Panc1 (cell line): ENCODE measurements at places on chromosomes 4 and X.

- no peaks in the 10 kb centered on the region for H3K27me3 ChIP-seq
- H3K4me1 ChIP-seq, result no peaks in the 10 kb centered on the region
- no peak overlapping the region for H3K4me3 ChIP-seq
- DNase-seq, result no peak
Measured at GRCh38 chrX:10243106-10243505, 86.3 kb downstream of the CLCN4 start.

GRCh38 chr4:84419201-84419600 is 79.9 kb downstream of the NKX6-1 start:
- H3K36me3 ChIP-seq, result no peaks in the 10 kb centered on the region
- DNase-seq, result no peak
- no peaks in the 10 kb centered on the region for H3K4me1 ChIP-seq
- no peaks in the 10 kb centered on the region for H3K27me3 ChIP-seq
- no peak overlapping the region for H3K4me3 ChIP-seq

DNA sequence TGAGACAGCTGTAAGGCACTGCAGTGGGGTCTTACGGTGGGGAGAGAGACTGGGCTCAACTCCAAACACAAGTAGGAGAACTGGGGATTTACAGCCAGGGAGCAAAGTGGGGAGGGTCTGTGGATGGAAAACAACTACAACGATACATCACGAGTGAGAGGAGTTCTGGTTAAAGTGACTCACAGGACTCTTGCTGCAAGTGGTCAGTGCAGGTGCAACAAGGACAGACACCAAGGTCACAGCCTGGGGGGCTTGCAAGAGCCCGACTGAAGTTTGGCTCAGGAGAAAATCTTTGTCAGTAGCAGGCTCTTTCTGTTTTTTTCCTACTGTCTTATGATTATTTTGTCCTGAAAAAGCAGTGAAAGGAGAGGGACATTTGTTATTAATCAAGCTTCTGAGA is 10.1 kb upstream of the FAT1 start:
- no peaks in the 10 kb centered on the region for H3K36me3 ChIP-seq
- H3K4me3 ChIP-seq, result no peak overlapping the region
- H3K4me1 ChIP-seq, result peaks cover 15% of the 10 kb centered on the region
- H3K27ac ChIP-seq, result peak overlapping the region; percentile 51; the same call in 1 of the 2 replicates
- DNase-seq, result no peak

- H3K4me1 ChIP-seq, result no peaks in the 10 kb centered on the region
- H3K27ac ChIP-seq, result no peak overlapping the region
- no peaks in the 10 kb centered on the region for H3K27me3 ChIP-seq
- no peak overlapping the region for H3K4me3 ChIP-seq
Measured at GRCh38 chr4:75800972-75801371, 76.6 kb downstream of the USO1 start.

GRCh38 chrX:77070202-77070918 is 376.8 kb upstream of the FGF16 start:
- no peaks in the 10 kb centered on the region for H3K27me3 ChIP-seq
- H3K4me3 ChIP-seq, result no peak overlapping the region
- no peak overlapping the region for H3K27ac ChIP-seq
- no peaks in the 10 kb centered on the region for H3K4me1 ChIP-seq

DNA sequence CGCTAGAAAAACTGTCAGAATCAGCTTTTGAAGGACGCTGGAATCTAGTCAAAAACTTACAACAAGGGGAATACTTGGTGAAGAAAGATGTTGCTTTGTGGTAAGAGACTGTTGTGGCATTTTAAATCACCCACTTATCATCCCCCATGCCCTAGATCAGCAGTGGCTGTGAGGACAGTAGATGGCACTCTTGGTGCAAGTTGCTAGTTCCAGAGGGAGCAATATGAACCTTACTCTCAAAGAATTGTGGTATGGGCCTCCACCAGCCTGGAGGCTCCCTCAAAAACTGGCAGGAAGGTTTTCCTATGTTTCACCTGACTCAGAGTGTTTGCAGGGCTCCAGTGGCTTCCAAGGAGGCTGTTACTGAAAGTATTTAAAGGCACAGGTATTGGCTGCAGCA is 37.7 kb upstream of the SLC16A2 start:
- H3K27ac ChIP-seq, result peak overlapping the region; percentile 31; the same call in 1 of the 2 replicates
- no peaks in the 10 kb centered on the region for H3K36me3 ChIP-seq
- no peak for DNase-seq
- peaks cover 9% of the 10 kb centered on the region for H3K4me1 ChIP-seq

DNA sequence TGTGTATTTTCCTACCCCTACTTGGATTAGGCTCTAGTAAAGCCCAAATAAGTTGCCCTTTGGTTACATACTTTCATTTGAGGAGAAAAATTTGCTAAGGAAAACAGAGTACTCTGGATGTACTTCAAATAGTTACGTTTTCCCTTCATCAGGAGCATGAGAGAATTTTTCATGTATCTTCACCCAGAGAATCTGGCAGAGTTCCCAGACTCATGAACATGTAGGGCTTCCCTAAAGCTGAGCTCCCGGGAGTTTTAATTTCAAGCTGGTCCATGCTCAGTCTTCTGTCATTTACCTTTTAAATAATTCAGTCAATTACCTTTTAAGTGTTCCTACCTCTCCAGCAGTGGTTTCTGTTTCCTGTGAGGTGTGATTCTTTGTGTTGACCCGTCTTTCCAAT is 367.5 kb upstream of the GRID2 start:
- no peak overlapping the region for H3K4me3 ChIP-seq
- no peak overlapping the region for H3K27ac ChIP-seq
- no peak for DNase-seq
- no peaks in the 10 kb centered on the region for H3K36me3 ChIP-seq
- H3K4me1 ChIP-seq, result no peaks in the 10 kb centered on the region; the same call in 1 of the 2 replicates
- no peaks in the 10 kb centered on the region for H3K27me3 ChIP-seq
